T-helper 2 cell (primary cell): ENCODE measurements at places on chromosomes 2 and 18.

- DNase-seq: no peak
These were observed 66.3 kb upstream of the XPO1 start for GRCh38 chr2:61604433-61604832.

GRCh38 chr2:46171996-46172546, 125.1 kb upstream of the EPAS1 start:
- DNase-seq: no peak

DNA sequence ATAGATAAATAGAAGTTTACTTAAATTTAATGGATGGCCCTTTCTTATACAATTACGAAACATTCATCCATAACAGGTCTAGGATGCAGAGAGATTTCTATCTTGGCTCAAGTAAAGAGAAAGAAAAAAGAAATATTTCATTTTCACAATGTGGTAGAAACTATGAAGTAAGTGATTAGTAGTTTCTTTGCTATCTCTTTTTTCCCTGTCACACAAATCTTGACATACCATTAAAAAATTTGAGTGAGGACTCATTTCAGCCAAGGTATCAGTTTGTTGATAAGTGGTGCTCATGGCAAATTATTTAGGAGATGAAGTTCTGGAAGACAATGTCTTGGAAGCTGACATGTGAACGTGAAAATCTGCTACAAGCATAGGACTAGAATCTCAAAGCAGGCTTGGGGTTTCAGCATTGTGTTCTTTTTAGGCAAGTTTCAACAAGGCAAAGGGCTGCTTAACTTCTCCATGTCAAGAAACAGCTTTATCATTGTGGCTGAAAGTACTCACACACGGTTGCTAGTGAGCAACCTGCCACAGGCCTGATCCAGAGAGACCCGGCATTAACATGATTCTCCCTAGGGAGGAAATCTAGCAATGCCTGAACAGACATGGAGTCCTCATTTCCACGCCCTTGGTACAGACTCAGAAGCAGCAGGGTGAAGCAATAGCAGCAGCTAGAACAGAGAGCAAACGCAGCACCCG, 414.6 kb downstream of the DLGAP1 start:
- no peak for DNase-seq

DNA sequence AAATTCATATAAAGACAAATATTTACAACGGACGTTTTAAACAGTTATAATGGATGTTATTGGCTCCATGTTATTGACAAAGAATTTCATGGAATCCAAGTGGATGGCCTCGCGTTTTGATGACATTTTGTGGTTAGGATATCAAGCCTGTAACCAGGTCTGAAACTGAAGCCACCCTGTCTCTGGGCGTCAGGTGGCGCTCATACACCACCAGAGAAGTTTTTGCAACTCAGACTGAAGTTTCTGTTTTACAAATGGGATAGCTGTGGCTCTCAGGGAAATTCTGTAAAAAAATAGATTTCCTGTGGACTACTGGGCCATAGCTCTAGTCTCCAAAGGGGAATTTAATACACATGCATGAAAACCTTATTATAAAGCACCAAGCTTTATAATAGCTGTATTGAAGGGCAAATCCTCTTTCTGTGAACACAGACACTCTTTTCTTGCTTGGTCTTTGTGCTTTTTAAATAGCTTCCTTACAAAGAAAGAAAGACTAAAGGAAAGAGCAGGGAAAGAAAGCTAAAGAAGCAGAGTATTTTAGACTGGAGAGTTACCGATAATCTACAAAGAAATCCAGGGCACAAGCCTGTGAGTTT, 86.7 kb downstream of the C18orf54 start:
- DNase-seq: no peak

DNA sequence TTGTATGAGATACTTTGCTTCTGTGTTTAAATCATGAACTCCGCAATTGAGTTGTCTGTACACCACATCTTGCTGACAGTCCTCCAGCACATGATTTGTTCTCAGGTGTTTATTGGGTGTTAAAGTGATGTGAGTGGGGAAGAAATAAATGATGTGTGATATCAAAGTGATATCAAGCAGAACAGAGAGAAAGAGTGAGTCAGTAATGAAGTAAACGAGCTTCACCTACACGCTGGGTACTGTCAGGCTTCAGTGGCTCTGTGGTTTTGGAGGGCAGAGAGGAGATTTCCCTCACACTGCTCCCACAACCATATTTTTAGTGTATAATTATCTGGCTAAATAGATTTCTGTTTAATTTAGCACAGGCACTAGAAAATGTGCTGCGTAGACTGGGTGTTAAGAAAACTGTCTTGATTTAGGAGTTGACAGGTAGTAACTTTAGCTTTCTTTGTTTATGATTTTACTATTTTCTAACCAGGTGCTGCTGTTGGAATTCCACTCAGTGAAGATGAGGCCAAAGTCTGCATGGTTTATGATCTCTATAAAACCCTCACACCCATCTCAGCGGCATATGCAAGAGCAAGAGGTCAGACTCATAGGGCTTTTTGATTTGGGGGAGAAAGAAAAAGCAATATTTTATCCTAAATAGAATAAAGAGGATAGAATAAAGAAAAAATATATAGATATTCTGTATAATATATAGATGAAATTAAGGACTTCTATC, 21.2 kb downstream of the ATIC start:
- no peak for DNase-seq
